Right ventricle myocardium superior (tissue), 1 donor: ENCODE measurements at places on chromosomes 11 and 22. TPM values are rescaled to one million over a fixed set of nuclear protein-coding genes. Genes with fewer than 3 reads are reported as not detected.
A peak's percentile ranks its signal among the peaks of the same experiment; 100 is the strongest.

PRODH gene
- total RNA-seq = 11.9 TPM

ADAMTS8 gene
- total RNA-seq = 0.48 TPM

DLG2 gene
- total RNA-seq = 6.1 TPM

NCF4 gene
- 7.1 TPM for total RNA-seq

NLRP14 gene
- total RNA-seq = not detected

GRCh38 chr11:662689-663274 lies 25.7 kb downstream of the DRD4 start:
- DNase-seq = peak; percentile 78

DNA sequence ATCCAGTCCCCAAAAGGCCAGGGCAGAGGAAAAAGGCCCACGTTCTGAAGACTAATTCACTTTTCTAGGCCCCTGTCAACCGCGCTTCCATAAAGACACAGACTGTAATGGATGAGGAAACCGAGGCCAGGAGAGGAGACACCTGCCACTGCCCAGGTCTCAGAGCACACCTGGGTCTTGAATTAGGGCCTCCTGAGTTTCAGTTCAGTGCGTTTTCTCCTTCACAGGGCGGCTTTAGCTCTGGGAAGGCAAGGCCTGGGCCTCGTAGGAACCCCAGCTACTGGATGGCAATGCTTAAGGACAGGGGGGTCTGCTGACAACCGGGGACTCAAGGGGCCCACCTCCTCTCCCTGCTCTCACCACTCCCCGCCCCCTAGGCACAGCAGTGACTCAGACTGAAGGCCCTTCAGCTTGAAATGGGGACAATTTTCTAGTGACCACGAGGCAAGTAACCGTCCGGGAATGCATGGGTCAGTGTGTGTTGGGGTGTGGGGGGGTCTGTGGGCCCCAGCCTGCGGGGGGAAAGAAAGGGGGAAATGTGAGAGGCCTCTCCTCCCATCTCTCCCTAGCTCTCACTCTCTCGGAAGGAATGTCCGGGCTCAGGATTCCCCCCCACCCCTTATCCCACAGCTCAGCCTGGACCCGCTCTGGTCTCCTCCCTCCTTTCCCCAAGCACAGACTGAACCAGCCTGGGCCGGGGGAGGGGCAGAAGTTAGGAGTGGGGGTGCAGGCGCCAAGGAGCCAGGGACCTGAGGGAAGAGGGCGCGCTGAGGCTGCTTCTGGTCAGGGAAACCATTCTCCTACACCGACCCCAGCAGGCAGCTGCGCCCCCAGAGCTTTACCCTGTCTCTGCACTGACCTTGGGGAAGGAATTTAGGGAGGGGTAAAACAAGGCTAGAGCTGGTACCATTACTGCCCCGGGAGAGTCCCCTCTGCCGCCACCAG lies 17.2 kb downstream of the CREB3L1 start:
- DNase-seq = no peak
